ENCODE measurements at places on chromosomes 3 and 15.

GRCh38 chr3:13095408-13095937 is 22.2 kb upstream of the IQSEC1 start:
- DNase-seq: no peak

DNA sequence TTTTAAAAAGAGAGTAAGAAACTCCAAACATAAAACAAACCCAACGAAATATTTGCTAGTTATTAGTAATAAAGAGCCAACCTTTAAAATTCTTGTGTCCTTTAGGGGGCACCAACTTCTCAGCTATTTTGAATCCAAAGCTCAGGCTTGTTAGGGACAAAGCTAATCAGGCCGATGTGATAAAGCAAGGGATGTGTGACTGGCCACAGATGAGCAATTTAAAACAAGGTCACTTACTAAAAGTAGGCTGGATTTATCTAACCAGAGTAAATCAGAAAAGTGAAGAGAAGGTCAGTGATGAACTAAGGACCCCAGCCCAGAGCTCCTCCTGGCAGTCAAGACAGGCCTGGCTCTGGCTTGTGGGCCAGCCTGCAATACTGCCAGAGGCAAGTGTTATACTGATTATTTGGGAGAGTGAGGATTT is 108.5 kb downstream of the CYP19A1 start:
- DNase-seq: no peak

DNA sequence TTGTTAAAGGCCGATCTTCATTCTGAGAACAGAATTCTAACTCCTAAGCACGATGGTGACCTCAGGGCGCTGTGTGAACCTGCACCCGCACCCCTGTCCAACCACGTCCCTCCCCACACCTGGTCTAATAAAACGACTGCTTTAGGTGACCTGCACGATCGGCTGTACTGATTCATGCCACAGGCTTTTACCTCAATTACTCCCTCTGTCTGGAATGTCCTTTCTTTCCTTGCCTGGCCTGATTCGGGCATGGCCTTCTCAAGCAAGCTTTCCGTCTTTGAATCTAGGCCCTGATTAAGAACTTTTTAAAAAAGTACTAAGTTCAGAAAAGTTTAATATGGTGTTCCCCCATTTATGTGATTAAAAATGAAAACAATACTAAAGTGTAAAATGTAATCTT is 842 bp upstream of the U2SURP start:
- no peak for DNase-seq

DNA sequence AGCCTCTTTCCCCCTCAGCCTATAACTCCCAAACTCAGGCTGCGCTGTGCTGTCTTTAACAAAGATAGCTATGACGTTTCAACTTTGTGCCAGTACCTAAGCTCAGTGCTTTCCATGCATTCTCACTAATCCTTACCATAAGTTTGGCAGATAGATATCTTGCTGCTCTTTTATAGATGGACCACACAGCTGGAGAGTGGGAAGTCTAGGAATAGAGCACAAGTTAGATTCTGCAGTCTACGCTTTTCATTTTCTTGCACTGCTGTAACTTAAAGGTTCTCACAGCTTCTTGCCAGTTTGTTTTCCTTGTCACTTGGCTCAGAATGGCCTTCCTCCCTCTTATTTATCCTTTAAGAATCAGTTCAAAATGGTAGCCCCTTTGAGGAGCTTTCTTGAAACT is 468.8 kb downstream of the CNTN4 start:
- no peak for DNase-seq

DNA sequence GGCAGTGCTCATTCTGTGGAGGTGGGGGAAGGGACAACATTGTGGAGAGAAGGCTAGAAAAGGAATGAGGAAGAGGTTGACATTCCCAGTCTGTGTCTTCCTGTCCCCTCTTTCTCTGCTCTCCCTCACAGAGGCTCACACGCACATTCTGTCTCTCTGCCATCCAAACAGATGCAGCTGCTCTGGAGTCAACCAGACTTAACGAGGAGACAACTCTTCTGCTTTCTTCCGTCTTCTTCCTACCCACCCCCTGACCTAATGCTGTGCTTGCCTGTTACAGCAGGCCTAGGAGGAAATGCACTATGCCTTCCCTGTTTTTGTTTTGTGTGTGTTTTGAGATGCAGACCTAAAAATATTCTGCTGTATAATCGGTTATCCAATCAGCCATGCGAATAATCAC is 121.9 kb downstream of the CACNA1D start:
- DNase-seq: no peak

GRCh38 chr15:42274702-42274989 is 1.4 kb upstream of the TMEM87A start:
- DNase-seq: no peak
